Stimulated activated CD8-positive, alpha-beta memory T cell treated with anti-CD3 and anti-CD28 coated beads, Interleukin-15, amount 100 ng/mL, for 1 hour (primary cell): ENCODE measurements at places on chromosomes 16 and 17.

- DNase-seq = no peak
These were observed 1.8 kb upstream of the C16orf95 start for GRCh38 chr16:87319011-87319410.

DNA sequence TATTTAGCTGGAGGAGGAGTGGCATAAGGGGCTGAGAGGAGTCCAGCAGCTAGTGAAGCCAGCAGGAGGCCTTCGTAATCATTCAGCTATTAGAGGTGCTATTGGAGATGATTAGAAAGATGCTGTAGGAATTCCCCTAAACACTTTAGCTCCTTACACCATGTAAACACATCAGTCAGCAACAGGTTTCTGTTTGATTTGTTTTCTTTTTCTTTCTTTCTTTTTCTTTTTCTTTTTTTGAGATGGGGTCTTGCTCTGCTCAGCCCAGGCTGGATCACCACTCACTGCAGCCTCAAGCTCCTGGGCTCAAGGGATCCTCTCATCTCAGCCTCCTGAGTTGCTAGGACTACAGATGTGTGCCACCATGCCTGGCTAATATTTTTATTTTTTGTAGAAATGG is 10.6 kb upstream of the SEPHS2 start:
- no peak for DNase-seq

DNA sequence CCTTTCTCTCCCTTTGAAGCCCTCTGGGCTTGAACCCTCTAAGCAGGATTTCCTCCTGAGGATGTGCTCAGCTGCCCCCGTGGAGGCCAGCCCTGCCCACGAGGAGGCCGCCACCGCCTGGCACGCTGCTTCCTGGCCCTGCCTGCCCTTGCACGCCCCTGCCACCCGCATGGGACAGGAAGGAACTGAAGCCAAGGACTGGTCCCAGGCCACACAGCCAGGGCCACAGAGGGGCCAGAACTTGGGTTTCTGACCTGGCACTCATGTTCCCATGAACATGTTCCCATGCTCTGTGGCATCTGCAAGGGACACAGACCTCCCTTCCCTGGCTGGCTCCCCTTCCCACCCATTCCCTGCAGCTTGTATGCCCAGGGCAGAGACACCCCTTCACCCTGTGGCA is 24.1 kb upstream of the MTSS2 start:
- DNase-seq = no peak

- no peak for DNase-seq
These were observed 5.1 kb downstream of the PRSS8 start for GRCh38 chr16:31130336-31130891.

GRCh38 chr17:15516150-15516549 is 47.1 kb downstream of the TVP23C start:
- no peak for DNase-seq

- no peak for DNase-seq
These were observed 4.4 kb downstream of the JUP start for GRCh38 chr17:41782142-41782541.

DNA sequence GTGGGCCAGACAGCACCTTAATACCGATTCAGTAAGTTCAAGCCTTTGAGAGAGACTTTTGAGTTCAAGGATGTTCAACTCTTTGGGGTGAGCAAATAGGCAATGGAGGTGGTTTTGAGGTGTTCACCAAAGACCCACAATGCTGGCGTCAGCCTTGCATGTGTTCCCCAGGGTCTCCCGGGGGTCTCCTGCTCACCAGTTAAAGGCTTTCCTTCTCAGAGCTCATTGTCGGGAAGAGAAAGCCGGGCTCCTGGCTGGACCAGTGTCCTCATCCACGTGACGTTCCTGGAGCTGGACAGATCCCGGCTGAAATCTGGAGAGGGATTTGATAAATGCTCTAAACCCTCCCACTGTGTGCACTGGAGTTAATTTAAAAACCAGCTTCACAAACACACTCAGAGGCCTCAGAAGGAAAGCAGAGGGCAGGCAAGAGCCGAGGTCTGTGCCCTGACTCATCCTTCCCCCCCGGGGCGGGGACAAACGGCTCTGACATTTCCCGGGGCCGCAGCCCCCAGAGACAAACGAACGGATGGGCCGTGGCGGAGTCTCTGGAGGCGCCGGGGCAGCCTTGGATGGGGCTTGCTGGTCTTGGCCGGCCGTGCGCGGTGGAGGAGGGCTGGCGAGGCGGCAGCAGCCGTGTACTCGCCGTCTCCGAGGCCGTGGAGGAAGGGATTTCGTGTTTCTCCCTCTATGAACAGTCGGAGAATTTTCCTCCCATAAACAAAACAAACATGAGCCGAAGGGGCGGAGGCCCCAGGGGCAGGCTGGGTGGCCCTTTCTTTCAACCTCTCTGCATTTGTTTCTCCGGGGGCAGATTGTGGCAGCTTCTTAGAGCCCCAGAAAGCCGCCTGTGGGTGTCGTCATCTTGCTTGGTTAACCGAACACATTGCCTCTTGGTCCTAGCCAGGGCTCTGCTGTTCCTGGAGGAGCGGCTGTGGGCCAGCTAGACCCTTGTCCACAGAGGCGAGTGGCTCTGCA is 94.2 kb downstream of the NTN1 start:
- peak; percentile 8 for DNase-seq

GRCh38 chr17:42531455-42532354 is 4.3 kb upstream of the NAGLU start:
- DNase-seq = no peak
